ENCODE measurements at places on chromosomes 7 and 10.

DNA sequence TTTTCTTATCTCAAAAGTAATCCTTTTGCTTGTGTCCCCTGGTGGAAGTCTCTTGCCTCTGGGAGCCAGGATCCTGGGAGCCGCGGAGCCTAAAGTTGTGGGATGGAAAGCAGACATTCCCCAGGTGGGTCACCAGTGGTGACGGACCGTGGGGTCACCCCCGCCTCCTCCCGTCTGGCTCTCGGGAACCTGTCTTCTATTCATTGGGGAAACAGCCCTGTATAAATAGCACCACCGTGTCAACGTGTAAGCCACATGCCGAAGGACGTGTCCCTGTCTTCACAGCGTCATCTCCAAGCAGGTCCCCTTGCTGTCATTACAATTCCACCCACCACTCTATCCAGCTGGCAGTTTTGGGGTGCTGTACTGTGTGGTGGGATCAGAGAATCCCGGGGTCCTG is 87.5 kb downstream of the ELFN1 start:
- no peak for DNase-seq

DNA sequence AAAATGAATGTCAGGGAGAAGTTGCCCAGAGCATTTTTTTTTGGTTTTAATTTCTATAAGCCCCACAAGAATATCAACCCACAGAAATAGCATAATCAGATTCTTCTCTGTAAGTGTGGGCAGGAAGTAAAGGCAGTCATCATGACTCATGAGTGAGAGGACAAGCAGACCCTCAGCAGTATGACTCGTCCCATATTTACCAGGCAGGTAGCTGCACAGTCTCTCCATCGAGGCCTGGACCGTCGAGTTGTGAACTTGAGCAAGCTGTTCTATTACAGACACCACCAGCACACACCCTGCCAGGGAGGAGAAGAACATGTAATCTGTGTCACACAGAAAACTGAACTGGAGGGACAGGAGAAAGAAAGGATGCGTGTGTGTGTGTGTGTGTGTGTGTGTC is 37.8 kb downstream of the AOAH start:
- no peak for DNase-seq

DNA sequence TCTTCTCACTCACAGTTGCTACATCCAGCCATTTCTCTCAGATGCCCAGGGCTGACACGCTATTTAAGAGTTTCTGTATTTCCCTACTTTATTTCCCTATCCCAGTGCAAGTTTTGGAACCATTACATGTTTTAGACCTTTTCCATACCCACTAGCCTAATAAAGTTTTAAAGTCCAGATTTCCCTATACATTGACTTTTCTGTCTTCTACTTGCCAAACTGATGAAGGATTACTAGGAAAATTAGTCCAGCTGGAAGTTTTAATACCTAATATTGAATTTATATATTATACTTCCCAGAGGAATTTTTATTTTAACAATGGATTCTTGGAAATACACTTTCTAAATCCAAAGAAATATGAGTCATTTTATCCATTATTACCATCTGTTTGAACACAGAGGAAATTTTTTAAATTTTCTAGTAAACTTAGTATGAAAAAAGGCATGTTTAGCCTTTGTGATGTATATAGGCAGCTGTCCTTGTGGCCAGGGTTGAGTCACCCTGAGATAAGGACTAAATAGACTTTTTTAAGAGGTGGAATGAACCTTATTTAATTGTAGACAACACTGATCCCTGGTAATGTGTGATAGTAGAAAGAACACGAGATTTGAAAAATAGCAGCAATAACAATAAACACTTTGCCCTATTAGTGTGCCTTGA is 205.0 kb downstream of the TFEC start:
- no peak for DNase-seq

GRCh38 chr10:109957092-109957797 is 33.9 kb upstream of the XPNPEP1 start:
- peak; percentile 30 for DNase-seq

DNA sequence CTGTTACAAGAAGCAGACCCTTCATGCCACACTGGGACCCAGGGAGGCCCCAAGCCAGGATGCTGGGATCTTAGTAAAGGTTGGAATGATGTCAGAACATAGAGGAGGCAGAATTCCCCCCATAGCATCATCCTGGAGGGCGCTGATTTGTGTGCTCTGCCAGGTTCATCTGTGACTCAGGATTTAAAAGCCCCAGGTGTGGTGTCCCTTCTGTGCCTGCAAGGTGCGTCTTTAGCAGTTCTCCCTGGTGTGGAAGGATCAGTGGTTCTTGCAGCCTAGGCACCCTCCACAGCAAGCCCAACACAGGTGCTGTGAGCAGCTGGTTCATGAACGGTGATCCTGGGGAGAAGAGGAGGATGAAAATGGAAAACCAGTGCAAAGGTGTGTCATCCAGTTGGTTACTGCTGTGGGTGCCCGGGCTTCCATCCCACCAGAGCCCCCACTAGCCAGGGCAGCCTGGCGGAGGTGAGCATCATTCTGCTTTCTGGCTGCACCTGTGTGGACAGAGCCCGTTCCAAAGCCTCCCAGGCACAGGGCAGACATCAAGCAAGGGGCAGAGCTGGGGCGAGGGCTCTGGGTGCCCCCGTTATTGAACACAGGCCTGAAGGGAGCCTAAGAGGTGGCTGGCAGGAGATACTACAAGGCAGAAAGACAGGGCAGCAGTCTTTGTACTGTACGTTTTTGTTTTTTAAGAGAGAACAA is 49.5 kb downstream of the IKZF1 start:
- no peak for DNase-seq

DNA sequence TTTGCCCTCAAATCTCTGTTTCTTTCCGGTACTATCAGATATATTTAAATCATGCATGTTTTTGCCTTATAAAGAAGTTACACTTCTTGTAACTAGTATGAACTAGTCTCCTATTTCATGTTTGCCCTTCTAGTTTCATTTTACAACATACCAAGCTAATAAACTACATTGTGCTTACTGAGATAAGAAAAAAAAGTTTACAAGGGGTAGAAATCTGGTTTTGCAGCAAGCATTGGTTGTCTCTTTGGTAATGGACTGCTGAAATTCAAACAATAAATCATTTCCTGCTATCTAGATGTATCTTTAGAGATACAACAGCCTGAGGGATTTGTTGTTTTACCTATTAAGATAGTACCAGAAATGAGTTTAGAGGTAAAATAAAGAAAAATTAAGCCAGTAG is 18.8 kb downstream of the PTTG1IP2 start:
- DNase-seq, result no peak

DNA sequence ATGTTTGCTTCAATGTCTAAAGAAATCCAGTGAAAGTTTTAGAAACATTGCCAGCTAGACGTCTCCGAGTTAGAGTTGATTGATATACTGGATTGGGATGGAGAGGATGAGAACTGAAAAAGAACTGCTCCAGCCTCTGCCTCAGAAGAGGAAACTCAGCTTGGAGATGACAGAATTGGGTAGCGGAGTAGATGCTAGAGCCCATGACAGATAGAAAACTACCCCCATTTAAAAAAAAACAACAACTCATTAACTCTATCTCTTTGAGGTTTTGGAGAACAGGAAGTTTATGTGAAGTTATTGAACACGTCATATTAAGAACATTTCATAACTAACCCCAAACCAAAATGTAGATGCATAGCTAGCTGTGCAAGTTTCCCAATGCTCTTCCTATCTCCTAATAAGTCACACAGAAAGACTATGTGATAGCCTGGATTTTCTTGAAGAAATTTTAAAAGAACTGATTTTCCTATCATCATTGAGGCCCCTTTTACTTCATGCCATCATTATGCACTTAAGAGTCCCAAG is 28.3 kb upstream of the AFAP1L2 start:
- DNase-seq, result no peak

GRCh38 chr7:155962968-155963300 is 150.7 kb upstream of the SHH start:
- DNase-seq, result no peak

DNA sequence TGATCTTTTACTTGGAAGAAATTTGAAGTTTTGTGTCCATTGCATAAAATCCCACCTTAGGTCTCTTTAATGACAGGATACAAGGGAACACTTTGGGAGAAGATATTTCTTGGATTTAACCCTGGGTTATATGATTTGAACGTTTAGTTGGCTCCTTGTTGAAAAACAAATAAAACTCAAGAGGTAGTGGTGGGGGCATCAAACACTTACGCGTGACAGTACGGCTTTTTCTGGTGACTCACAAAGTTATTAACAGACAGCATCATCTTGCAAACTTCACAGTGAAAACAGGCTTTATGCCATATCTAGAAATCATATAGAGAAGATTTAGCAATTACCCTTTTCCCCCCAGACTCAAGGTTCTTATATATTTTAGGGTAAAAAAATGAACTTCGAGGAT is 699 bp downstream of the NRAP start:
- no peak for DNase-seq

DNA sequence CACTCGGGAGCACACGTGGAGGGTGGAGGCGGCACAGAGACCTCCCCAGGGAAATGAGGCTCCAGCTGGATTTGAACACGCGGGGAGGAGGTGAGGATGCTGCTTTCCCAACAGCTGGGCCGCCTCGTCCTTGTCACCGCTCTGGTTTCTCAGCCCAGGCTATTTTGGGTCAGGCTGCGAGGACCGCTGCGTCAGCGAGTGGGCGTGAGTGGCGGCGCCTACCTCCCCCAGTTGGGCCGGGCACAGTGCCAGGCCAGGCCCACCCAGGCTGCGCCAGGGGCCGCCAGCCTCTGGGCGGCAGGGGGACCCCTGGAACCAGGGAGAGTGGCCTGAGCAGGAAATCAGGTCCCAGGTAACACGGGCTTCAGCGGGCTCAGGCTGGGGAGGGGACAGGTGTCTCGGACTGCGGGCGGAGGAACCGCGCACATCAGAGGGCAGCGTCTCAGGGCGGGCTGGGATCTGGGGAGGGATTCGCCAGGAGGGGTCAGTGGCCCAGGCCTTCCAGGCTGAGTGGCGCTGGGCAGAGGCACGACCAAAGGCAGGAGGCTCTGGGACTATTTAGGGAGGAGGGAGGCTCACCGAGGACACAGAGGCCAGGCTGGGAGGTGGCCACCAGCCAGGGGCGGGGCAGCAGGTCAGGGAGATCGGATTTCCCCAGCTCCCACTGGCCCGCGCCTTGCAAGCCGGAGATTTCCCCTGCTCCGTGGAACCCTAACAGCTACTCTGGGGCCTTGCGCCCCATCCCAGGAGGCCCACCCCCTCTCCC is 125.2 kb upstream of the RET start:
- DNase-seq, result no peak

DNA sequence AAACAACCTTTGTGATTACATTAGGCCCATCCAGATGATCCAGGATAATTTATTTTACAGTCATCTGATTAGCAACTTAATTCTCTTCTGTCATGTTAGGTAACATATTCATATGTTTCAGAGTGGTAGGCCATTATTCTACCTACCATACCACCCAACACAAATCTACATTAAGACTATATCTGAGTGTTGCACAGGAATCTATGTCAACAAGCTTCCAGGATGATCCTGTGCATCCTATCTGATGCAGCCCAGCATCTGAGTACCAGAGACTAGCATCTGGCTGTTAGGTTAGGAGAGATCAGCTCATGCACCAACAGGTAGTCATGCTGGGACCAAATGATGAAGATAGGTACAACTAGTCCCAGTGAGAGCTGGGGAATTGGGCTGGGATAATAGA is 1.3 kb upstream of the DDX56 start:
- no peak for DNase-seq

GRCh38 chr7:128739990-128740682 is 977 bp downstream of the CALU start:
- no peak for DNase-seq

DNA sequence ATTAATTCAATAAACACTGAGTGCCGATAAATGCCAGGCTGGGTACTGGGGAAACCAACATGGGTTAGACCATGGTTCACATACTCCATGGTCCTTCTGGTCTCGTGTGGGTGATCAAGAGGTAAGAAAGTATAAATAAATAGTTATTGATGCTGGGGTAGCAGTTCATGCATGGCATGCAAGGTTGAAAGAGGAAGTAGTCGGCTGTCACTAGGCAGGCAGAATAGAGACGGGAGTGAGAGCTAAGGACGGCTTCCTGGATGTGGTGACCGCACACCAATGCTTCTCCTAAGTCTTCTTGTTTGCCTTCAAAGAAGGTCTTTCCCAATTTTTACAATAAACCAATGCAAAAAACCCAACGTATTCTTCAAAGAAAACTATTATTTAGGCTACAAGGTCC is 208.6 kb downstream of the ADAM12 start:
- no peak for DNase-seq

DNA sequence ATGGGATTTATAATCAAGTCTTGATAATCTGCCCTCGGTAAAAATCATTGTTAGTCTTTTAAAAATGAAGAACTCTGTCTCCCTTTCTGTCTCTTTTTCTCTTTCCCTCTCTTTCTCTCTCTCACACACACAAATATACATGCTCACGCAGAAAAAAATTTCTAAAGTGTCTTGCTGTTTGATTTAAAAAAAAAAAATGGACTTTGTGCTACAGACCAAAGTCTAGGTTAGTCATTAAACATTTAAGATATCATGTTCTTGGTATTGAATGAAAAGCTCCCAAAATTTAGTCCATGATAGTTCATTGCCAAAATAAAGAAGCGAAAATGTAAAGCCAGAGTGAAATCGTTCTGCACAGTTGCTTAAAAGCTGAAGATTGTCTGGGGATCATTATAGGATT is 665.8 kb downstream of the SORCS1 start:
- no peak for DNase-seq

GRCh38 chr7:132292803-132293202 is 283.5 kb downstream of the PLXNA4 start:
- DNase-seq, result no peak

GRCh38 chr7:92872701-92873100 is 36.3 kb upstream of the CDK6 start:
- no peak for DNase-seq

DNA sequence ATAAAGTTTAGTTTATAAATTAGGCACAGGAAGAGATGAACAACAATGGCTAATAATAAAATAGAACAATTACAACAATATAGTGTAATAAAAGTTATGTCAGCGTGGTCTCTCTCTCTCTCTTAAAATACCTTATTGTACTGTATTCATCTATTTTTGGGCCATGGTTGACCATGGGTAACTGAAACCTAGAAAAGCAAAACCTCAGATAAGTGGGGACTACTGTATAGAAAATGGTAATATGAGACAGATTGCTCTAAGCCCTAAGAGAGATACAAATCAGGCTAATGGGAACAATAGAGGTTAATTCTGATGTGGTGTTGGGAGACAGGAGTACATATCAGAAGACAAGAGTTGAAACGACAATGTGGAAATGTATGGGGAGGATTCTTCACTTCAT is 86.2 kb downstream of the ZNF365 start:
- DNase-seq, result no peak

DNA sequence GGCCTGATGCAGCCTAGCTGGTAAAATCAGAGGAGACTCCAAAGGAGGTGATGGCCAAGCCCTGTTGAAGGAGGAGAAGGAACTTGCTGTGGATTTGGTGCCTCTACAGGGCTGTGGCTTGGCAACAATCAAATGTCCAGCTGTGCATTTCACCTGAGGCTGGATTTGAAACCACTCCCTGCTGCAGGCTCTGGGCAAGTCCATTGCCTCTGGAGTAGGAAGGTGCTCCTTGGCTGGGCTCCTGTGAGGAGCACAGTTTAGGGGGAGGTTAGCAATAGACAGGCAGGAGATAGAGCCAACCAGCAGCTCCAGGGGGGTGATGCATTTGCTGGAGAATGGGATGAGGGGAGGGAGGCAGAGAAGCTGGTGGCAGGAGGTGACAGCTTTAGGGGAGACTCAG is 26.5 kb downstream of the CDH23 start:
- no peak for DNase-seq

All from GM19239 (cell line).